Activated CD4-positive, alpha-beta T cell treated with anti-CD3 and anti-CD28 coated beads for 36 hours (primary cell): ENCODE measurements at places on chromosomes 6 and 20. TPM values are rescaled to one million over a fixed set of nuclear protein-coding genes. Genes with fewer than 3 reads are reported as not detected.
A peak's percentile ranks its signal among the peaks of the same experiment; 100 is the strongest.

CYP24A1 gene
- total RNA-seq, result not detected

- no peaks in the 10 kb centered on the region for H3K36me3 ChIP-seq
- peaks cover 10% of the 10 kb centered on the region for H3K27me3 ChIP-seq
- H3K4me1 ChIP-seq, result no peaks in the 10 kb centered on the region
- H3K27ac ChIP-seq, result no peak overlapping the region
- no peak for DNase-seq
- no peak overlapping the region for H3K4me3 ChIP-seq
Measured at GRCh38 chr6:159505140-159505922, 187.7 kb downstream of the SOD2 start.

FAM209B gene
- not detected for total RNA-seq

GHRH gene
- total RNA-seq, result not detected

DNA sequence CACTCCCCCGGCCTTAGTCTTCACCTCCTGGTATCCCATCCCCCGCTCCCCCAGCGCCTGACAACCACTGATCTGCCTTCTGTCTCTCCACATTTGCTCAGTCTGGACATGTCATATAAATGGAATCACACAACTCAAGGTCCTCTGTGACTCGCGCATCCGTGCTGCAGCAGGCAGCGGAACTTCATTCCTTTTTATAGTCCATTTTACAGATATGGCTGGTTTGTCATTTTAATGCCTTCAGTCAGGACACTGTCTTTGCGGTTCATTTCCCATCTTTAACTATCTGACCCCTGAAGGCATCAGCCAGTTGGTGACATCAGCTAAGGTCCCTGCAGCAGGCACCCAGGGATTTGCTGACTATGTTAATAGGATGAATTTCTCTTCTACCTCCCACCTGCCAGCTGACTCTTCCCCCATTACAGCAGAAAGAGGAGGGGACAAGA lies 125.7 kb downstream of the ZMYND8 start:
- H3K27me3 ChIP-seq, result no peaks in the 10 kb centered on the region
- H3K36me3 ChIP-seq, result peaks cover 24% of the 10 kb centered on the region
- no peak overlapping the region for H3K4me3 ChIP-seq
- no peak for DNase-seq
- H3K27ac ChIP-seq, result no peak overlapping the region

DNA sequence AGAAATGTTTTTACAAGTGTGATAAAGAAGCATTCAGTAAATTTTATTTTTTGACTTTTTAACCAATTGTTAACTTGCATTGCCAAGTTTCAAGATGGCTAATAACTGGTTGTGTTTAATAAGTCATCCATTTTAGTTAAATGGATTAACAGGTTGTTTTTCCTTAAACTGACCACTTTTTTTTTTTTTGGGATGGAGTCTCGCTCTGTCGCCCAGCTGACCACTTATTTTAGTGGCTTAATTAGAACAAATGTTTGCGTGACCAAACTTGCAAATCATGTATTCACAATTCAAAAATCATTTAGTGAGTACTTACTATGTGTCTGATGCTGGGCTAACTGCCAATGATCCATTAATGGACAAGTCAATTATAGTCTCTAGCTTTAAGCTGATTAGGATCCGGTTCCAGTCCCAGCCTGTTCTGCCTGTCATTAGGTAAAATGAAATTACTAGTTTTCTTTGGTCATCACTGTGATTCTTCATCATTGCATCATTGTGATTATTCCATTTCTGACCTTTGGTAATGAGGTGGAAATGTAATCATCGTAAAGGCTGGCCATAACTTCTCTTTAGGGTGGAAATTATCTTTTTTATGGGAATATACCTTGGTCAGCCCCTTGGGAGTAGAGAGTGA lies 729.2 kb upstream of the MARCKS start:
- H3K27me3 ChIP-seq, result no peaks in the 10 kb centered on the region
- no peaks in the 10 kb centered on the region for H3K4me1 ChIP-seq
- H3K4me3 ChIP-seq, result no peak overlapping the region
- no peak for DNase-seq
- no peak overlapping the region for H3K27ac ChIP-seq

- no peak for DNase-seq
- H3K27me3 ChIP-seq, result peaks cover 19% of the 10 kb centered on the region
- no peaks in the 10 kb centered on the region for H3K36me3 ChIP-seq
- H3K4me3 ChIP-seq, result no peak overlapping the region
Measured at GRCh38 chr6:150207931-150208570, 65.2 kb downstream of the PPP1R14C start.

- no peak overlapping the region for H3K27ac ChIP-seq
- H3K36me3 ChIP-seq, result no peaks in the 10 kb centered on the region
- DNase-seq, result peak; percentile 39
- peak overlapping the region; percentile 51 for H3K4me3 ChIP-seq
Measured at GRCh38 chr6:151240791-151241642, 1.2 kb downstream of the AKAP12 start.

DNA sequence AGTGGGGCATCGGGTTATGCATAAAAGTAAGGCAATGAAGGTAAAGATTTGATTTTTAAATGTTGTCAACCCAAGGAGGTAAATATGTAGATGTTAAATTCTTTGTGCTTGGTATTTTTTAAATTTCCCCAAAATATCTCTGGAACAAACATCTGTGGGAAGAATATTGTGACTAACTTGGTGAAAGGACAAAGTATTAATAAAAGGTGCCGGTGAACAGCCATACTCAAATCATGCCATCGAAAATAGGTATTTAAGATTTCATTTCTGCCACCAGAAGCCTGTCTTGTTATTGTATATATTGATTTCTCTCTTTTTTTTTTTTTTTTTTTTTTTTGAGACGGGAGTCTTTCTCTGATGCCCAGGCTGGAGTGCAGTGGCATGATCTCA lies 12.6 kb upstream of the ZBTB2 start:
- peak overlapping the region; percentile 58 for H3K27ac ChIP-seq
- H3K4me1 ChIP-seq, result peaks cover 43% of the 10 kb centered on the region
- peaks cover 38% of the 10 kb centered on the region for H3K36me3 ChIP-seq

SOX18 gene
- not detected for total RNA-seq

DNA sequence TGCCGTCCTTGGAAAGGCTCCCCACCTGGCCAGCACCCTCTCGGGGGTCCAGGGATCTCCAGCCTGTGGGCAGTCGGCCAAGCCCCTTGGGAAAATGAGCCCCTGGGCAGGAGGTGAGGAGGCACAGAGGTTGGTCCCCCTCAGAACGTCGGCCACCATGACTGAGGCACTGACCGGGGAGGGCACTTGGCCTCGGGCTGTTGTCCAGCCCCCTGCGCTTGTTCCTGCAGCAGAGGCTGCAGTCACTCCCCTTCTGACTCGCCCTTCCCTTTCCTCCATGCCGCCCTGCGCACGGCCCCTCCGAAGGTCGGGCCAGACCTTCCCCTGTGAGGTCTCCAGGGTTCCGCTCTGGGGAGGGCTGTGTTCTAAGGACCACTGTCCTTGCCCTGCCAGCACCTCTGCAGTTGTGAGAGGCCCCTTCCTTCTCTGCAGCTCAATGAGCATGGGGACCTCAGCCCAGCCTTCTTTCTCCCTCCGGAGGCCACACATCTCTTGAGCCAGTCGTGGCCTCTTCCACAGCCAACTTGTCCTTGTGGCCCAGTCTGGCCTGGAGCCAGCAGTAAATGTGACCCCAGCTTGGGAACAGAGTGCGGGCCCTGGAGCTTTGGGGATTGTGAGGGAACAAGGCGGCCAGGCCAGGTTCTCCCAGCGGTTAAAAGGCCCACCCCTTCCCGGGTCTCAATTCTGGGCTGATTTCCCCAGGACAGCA lies 195.5 kb downstream of the DLL1 start:
- H3K36me3 ChIP-seq, result no peaks in the 10 kb centered on the region
- no peak overlapping the region for H3K4me3 ChIP-seq
- no peak overlapping the region for H3K27ac ChIP-seq
- H3K4me1 ChIP-seq, result peaks cover 1% of the 10 kb centered on the region

ARHGAP18 gene
- total RNA-seq, result 5.2 TPM

PRDM13 gene
- total RNA-seq, result not detected

- peak overlapping the region; percentile 24 for H3K4me3 ChIP-seq
- H3K4me1 ChIP-seq, result peaks cover 89% of the 10 kb centered on the region
- no peaks in the 10 kb centered on the region for H3K27me3 ChIP-seq
- H3K36me3 ChIP-seq, result peaks cover 10% of the 10 kb centered on the region
Measured at GRCh38 chr6:24951811-24952299, 16.1 kb upstream of the RIPOR2 start.

- no peaks in the 10 kb centered on the region for H3K4me1 ChIP-seq
- no peaks in the 10 kb centered on the region for H3K36me3 ChIP-seq
- H3K4me3 ChIP-seq, result no peak overlapping the region
- no peaks in the 10 kb centered on the region for H3K27me3 ChIP-seq
- no peak for DNase-seq
Measured at GRCh38 chr6:113147544-113147943, 709.6 kb upstream of the MARCKS start.

FAM217A gene
- total RNA-seq, result not detected

DNA sequence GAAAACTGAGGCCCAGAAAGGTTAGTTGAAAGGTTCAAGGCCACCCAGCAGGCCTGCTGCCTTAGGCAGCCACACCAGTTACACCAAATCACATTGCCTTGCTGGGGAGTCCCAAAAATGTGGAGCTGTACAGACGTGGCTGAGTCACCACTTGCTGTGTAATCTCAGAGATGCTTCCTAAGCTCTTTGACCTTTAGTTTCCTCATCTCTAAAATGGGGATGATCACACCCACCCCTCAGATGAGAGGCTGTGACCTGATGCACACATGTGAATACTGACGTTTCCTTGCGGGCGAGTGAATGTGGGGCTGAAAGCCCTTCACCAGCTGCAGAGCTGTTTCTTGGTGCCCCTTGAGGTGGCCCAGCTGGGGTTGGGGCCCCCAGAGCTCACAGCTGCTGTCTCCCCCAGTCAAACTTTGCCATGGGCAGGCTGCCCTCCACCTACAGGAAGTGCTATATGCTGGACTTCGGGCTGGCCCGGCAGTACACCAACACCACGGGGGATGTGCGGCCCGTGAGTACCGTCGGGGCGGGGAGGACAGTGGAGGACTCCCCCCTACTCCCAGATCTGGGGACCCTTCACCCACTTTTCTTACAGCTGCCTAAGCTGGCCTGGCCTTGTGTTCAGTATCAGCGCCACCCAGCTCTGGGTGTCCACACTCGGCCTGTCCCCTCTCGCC lies 11.0 kb downstream of the TTBK1 start:
- no peak overlapping the region for H3K4me3 ChIP-seq
- DNase-seq, result peak; percentile 65
- H3K36me3 ChIP-seq, result no peaks in the 10 kb centered on the region
- H3K27me3 ChIP-seq, result peaks cover 18% of the 10 kb centered on the region
- H3K27ac ChIP-seq, result no peak overlapping the region

DNA sequence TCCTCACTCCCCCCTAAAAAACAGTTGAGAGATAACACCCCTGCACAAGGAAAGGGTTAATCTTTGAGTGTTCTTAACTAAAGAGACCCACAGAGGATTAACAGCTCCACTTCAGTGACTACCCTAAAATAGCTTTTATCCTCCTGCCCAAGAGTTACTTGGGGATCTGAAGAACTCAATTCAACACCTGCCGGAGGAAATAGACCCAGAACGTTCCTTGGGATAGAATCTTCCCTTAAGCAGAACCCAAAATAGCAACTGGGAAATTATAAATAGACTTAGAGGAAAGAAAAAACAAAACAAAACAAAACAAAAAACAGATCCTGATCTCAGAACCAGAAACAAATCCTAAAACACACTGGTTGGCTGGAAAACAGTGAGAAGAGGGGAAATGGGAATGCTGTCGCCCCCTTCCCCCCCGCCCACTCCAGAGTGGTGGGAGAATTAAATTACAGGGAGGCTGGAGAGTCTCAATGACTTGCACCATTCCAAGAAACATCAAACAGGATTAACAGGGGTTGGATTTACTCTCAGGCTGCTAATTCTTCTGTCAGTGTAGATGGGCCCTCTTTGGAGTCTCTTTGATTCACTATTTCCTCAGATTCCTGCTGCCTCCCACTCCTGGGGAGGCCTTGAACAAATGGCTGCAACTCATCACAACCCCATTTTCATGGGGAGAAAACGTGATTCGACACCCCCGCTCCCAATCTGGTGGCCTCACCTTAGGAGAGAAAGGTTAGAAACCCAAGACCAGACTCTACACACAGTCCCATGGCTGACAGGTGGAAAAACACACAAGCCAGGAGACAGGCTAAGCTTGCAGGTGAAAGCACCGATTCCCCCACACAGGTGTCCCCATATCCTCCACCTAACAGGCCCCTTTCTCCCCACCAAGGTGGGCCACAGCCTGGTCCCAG lies 1.4 kb downstream of the PLAGL2 start:
- H3K4me3 ChIP-seq, result peak overlapping the region; percentile 99
- peaks cover 88% of the 10 kb centered on the region for H3K36me3 ChIP-seq
- no peaks in the 10 kb centered on the region for H3K27me3 ChIP-seq
- peak; percentile 51 for DNase-seq

DNA sequence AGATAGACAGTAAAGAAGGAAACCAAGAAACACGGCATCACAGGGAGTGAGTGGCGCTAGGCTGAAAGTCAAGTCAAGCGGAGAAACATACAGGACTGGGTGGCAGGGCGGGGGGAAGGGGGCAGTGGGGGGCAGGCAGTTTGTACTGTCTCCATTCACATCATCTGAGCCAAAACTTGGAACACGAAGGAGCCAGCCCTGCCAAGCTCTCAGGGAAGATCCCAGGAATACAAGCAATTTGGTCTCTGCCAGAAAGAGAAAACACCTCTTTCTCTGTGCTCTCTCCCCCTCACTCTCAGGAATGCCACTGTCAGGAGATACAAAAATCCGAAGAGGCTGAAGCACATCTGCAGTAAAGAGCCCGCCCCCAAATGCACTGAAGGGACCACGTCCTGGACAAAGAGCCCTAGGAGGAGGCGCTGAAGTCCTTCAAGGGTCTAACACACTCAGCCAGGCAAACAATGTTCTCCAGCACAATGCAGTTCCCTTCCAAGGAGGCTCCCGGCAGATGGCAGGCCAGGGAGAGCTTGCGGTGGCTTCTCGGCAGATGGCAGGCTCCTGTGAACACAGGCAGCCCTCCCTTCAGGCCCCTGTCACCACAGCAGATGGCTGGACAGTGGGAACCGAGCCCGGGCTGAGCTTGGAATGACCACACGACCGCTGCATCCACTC lies 90.0 kb downstream of the ATP9A start:
- no peak overlapping the region for H3K27ac ChIP-seq
- no peaks in the 10 kb centered on the region for H3K4me1 ChIP-seq
- H3K27me3 ChIP-seq, result peaks cover 2% of the 10 kb centered on the region
- H3K4me3 ChIP-seq, result no peak overlapping the region
- no peaks in the 10 kb centered on the region for H3K36me3 ChIP-seq

GRCh38 chr6:3603340-3604130 lies 146.7 kb upstream of the SLC22A23 start:
- H3K36me3 ChIP-seq, result no peaks in the 10 kb centered on the region
- no peak overlapping the region for H3K27ac ChIP-seq
- no peak overlapping the region for H3K4me3 ChIP-seq
- H3K27me3 ChIP-seq, result peaks cover 30% of the 10 kb centered on the region
- no peaks in the 10 kb centered on the region for H3K4me1 ChIP-seq
- DNase-seq, result no peak

- H3K27me3 ChIP-seq, result no peaks in the 10 kb centered on the region
- no peak for DNase-seq
Measured at GRCh38 chr6:87690441-87690840, 11.6 kb downstream of the AKIRIN2 start.

DNA sequence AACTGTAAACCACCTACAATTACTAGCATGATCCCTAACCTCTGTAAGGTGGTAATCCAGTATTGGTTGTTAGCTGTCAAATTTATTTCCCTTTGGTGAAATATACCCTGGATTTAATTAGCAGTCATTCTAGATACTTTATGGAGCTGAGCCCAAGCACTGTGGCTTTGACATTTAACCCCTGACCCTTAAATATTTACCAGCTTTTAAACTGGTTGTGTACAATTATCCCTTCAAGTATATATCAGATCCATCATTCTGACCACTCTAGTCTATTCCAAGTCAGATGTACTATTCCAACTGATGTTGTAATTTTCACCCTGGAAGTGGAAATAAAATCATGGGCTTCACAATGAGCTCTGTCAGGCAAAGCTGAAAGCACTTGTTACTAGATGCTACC lies 229.6 kb downstream of the FOXC1 start:
- H3K4me1 ChIP-seq, result no peaks in the 10 kb centered on the region
- H3K4me3 ChIP-seq, result no peak overlapping the region
- no peak for DNase-seq
- no peaks in the 10 kb centered on the region for H3K27me3 ChIP-seq
- H3K36me3 ChIP-seq, result no peaks in the 10 kb centered on the region
